Breast epithelium (tissue), 4 donors: ENCODE measurements at places on chromosomes 1 and 21. TPM values are rescaled to one million over a fixed set of nuclear protein-coding genes. Genes with fewer than 3 reads are reported as not detected.
A peak's percentile ranks its signal among the peaks of the same experiment; 100 is the strongest.

DNA sequence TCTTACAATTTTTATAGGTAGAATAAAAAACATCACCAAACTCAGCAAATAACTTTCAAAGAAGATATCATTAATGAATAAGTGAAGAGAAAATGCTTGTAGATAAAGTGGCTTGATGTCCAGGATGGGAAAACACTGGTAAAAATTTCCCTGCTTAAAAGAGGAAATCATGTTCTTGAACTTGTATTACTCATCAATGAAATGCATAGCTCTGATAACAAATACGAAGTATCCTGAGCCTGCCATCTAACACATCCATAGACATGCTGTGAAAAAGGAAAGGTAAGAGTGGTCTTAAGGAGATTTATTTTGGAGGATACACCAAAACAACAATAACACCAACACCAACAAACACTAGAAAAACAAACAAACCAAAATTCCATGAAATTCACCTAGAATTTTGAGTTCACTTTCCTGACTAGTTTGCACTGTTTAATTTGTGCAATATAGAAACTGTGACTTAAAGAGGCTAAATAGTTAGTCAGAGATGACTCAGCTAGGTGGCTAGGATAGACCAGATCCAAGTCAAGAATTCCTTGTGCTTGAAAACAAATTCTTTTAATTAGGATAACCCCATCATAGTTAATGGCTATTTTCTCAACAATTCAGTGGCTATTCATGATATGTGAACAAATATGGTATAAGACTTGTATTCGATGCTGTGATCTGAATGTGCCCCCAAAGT lies 179.8 kb upstream of the KCNK2 start:
- no peak overlapping the region for H3K27ac ChIP-seq
- no peaks in the 10 kb centered on the region for H3K36me3 ChIP-seq
- H3K4me3 ChIP-seq, result no peak overlapping the region
- no peaks in the 10 kb centered on the region for H3K4me1 ChIP-seq

DNA sequence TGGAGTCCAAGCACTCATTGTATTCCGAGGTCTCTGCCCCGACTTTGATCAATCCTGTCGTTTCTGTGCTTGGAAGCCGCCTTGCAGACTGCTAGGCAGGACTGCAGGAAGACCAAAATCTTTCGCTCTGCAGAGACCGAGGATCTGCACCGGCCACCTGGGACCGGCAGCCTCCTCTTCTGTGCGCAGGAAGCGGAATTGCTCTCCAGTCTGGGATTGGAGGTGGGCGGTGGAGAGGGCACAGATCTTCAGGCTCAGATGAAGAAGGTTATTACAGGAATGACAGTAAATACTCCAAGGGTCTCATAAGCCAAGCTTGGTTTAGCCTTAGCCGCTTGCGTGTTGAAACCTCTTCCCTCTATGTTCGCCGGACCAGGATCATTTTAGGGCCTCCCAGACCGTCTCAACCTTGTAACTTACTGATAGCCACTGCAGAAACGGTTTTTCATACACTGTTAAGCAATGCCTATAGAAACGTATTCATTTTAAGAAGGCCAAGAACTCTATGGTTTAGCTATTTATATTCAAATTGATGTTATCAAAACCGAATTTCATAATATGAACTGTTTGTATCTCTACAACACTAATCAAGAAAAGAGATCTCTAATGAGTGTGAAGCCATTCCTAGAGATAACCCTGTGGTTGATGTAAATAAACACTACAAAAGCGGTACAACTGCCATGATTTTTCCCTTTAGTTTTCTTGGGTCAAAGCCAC lies 1.1 kb downstream of the MIA3 start:
- H3K27ac ChIP-seq, result peak overlapping the region; percentile 91
- DNase-seq, result no peak

DNA sequence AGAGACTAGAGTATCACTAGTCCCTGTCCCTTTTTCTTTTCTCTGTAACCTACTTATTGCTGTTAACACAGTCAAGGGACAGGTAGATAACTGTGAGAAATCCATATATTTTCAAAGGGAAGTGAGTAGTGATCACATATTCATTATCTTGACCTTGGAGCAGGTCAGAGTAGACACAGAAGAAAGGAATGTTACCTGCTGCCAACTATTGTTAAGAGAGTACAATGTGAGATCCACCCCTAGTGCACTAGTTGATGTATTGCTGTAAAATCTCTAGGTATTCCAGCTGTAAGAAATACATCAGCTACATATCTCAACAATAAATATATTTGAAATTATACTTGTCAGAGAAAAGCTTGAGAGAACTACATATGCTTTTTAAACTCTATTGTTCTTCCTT lies 68.7 kb upstream of the ADGRL2 start:
- H3K27ac ChIP-seq, result no peak overlapping the region
- H3K4me3 ChIP-seq, result no peak overlapping the region
- no peaks in the 10 kb centered on the region for H3K4me1 ChIP-seq

DNA sequence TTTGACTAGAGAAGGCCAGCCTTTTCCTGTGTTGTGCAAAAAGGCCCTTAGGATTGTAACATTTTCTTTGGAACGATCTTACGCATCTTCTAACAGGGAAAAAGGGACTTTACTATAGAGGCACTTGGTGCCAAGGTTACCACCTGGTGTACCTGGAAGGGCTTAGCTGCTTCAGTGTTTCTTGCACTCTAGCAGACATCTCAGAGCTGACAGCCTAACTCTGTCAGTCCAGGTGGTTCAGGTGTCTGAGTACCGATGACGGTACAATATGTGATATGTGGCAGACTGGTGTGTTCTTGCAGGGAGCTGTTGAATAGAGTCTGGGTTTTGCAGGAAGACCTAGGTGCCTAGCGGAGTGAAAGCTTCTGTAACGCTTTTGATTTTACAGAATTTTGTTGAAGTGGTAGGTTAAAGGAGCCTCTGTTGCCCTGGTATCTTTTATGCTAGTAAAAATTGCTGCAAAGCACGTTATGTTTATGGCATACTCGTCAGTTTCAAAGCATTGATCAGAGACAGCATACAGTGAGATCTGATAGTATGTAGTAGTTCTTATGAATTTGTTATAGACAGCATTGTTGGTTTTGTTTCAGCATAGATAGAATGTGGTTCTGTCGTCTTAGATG lies 1.4 kb downstream of the MAGI3 start:
- no peaks in the 10 kb centered on the region for H3K4me1 ChIP-seq

DNA sequence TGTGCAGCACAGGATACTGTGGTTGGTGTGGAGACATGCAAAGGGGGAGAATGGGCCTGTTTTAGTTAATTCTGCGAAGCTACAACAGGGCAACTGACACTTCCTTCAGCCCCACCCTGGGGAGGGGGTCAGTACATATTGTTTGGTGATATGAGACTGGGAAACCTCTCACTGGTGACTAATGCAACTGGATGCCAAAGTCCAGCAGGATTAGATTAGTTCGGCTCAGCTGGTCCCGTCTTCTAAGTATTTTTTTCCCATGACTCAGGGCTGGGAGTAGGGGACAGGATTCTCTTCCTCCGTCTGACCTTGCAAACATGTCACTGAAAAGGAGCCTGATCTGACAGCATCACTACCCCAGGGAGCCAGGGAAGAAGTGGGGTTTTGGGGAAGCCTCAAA lies 43.0 kb downstream of the PLXNA2 start:
- H3K36me3 ChIP-seq, result no peaks in the 10 kb centered on the region
- no peak for DNase-seq
- no peaks in the 10 kb centered on the region for H3K4me1 ChIP-seq
- H3K4me3 ChIP-seq, result no peak overlapping the region
- H3K27ac ChIP-seq, result no peak overlapping the region
- H3K27me3 ChIP-seq, result no peaks in the 10 kb centered on the region

- peak within 1 kb of the TSS; percentile 100 for H3K27ac ChIP-seq
- DNase-seq, result peak; percentile 63
- H3K27me3 ChIP-seq, result no peaks in the 10 kb centered on the region
- H3K4me3 ChIP-seq, result peak within 1 kb of the TSS; percentile 94
- H3K4me1 ChIP-seq, result peaks cover 5% of the 10 kb centered on the region
- no peaks in the 10 kb centered on the region for H3K36me3 ChIP-seq
Measured at GRCh38 chr1:183023146-183023600, at the start of gene LAMC1. Gene LAMC1 (plus strand): TSS chr1:183023420. CDS start chr1:183023717, 297 bp downstream.

DNA sequence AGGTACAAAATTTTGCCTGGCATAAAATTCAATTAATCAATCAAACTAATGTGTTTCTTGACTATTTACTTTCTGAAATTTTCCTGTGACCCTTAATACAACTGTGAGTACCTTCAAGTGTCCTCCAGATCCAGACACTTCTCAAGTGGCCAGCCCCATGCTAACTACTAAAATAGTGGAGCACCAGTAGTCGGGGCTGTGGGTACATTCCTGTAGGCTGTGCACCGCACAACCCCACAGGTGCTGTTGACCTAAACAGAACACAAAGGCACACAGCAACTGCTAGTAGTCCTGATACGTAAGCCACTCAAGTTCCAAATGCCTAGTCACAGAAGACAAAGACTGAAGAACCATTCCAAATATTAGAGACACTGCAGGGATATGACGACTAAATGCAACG lies 36.6 kb downstream of the TMEM50B start:
- peak; percentile 7 for DNase-seq
- H3K4me3 ChIP-seq, result no peak overlapping the region
- H3K27ac ChIP-seq, result no peak overlapping the region
- no peaks in the 10 kb centered on the region for H3K36me3 ChIP-seq
- H3K4me1 ChIP-seq, result no peaks in the 10 kb centered on the region
- no peaks in the 10 kb centered on the region for H3K27me3 ChIP-seq

DNA sequence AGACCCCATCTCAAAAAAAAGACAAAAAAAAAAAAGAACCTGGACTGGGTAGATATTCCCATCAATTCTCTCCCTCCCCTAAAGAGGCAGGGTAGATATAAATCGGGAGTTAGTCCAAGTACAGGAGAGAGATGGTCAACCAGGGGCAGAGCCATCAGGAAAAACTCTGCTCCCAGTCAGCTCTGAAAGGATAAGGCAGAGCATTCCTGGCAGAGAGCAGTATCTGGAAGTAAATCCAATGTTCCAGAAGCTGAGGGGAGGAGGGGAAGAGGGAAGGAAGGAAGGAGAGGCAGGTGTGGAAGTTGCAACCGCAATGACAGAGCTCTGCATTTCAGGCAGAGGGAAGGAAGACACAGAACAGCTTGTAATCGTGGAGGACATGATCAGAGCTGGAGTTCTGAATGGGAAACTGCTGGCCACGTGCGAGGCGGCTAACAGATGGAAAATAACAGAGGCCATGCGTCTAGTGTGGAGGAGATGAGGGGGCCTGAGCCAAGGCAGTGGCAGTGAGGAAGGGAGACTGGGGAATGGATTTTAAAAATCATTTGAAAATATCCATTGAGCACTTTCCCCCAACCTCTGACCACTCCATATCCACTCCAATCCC lies 15.3 kb upstream of the VWA5B1 start:
- no peaks in the 10 kb centered on the region for H3K27me3 ChIP-seq
- no peaks in the 10 kb centered on the region for H3K36me3 ChIP-seq
- H3K4me1 ChIP-seq, result no peaks in the 10 kb centered on the region

DNA sequence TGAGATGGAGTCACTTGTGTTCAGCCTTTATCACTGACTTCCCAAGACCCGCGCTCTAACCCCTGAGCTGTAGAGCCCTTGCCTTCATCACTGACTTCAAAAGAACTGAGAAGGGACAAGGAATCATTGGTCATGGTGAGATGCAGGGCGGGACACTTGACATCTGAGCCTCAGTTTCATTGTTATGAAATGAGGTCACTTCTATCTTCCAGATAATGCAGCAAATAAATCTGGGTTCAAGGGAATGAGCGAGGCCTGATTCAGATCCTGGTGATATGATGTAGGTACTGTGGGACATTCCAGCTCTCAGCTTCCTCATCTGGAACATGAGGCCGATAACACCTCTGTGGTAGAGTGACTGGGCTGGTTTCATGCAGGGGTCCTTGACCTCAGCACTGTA lies 13.8 kb downstream of the KAZN start:
- no peaks in the 10 kb centered on the region for H3K36me3 ChIP-seq
- H3K4me3 ChIP-seq, result no peak overlapping the region
- DNase-seq, result no peak
- no peaks in the 10 kb centered on the region for H3K4me1 ChIP-seq
- no peak overlapping the region for H3K27ac ChIP-seq

- peaks cover 10% of the 10 kb centered on the region for H3K36me3 ChIP-seq
- H3K4me3 ChIP-seq, result no peak overlapping the region
- no peaks in the 10 kb centered on the region for H3K4me1 ChIP-seq
- H3K27ac ChIP-seq, result no peak overlapping the region
- DNase-seq, result no peak
Measured at GRCh38 chr1:19903621-19904020, 19.8 kb downstream of the PLA2G2E start.

- peaks cover 6% of the 10 kb centered on the region for H3K4me1 ChIP-seq
- no peaks in the 10 kb centered on the region for H3K27me3 ChIP-seq
- no peaks in the 10 kb centered on the region for H3K36me3 ChIP-seq
- no peak overlapping the region for H3K4me3 ChIP-seq
Measured at GRCh38 chr1:205933671-205934618, 9.3 kb downstream of the SLC26A9 start.

DNA sequence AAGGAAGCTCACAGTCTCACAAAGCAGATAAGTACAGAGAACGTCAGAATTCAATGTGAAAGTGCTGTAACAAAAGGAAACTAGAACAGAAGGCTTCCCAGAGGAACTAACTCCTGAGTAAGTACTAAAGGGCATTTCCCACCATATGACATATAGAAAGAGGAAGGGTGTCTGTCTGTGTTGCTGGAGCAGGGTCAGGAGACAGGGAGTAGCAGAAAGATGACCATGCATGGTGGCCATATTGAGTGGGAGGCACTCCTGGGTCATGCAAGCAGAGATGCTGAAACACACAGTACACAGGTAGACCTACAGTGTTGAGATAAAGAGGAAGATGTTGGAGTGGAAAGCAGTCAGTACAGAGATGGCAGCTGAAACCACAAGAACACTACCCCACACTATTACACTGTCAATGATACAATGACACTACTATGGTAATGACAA lies 47.3 kb downstream of the SLC25A24 start:
- no peaks in the 10 kb centered on the region for H3K36me3 ChIP-seq
- H3K27me3 ChIP-seq, result no peaks in the 10 kb centered on the region
- no peak for DNase-seq
- H3K4me3 ChIP-seq, result no peak overlapping the region
- H3K4me1 ChIP-seq, result no peaks in the 10 kb centered on the region

- H3K4me3 ChIP-seq, result no peak overlapping the region
- peak overlapping the region; percentile 25 for H3K27ac ChIP-seq
- DNase-seq, result no peak
- H3K36me3 ChIP-seq, result no peaks in the 10 kb centered on the region
- no peaks in the 10 kb centered on the region for H3K4me1 ChIP-seq
Measured at GRCh38 chr1:79190074-79190473, 183.5 kb upstream of the ADGRL4 start.

Gene INSRR
- total RNA-seq, result not detected

Gene PLCH2
- 0.16 TPM for total RNA-seq
